Activated CD4-positive, alpha-beta T cell treated with anti-CD3 and anti-CD28 coated beads, Interleukin-2, amount 10 ng/mL, durations not matched to agents 24 days and 14 days (primary cell): ENCODE measurements at places on chromosomes 6 and 20.
A peak's percentile ranks its signal among the peaks of the same experiment; 100 is the strongest.

DNA sequence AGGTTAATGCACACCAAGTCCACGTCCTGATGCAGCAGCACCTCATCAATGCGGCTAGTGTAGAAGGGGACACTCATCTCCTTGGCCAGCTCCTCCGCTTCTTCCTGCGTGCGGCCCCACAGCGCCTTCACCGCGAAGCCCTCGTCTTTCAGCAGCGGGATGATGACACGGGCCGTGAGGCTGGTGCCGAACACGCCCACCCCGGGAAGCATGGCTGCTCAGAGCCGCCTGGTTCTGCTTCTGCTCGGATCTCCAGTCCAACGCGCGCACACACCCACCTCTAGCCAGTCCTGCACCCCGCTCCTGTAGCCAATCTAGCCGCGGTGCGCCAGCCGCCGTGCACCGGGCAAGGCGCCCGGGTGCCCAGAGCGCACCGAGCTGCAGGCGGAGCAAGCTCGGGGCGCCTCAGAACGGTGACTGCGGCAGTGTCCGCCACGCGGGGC is 700 bp downstream of the GFOD1 start:
- peak; percentile 90 for DNase-seq

DNA sequence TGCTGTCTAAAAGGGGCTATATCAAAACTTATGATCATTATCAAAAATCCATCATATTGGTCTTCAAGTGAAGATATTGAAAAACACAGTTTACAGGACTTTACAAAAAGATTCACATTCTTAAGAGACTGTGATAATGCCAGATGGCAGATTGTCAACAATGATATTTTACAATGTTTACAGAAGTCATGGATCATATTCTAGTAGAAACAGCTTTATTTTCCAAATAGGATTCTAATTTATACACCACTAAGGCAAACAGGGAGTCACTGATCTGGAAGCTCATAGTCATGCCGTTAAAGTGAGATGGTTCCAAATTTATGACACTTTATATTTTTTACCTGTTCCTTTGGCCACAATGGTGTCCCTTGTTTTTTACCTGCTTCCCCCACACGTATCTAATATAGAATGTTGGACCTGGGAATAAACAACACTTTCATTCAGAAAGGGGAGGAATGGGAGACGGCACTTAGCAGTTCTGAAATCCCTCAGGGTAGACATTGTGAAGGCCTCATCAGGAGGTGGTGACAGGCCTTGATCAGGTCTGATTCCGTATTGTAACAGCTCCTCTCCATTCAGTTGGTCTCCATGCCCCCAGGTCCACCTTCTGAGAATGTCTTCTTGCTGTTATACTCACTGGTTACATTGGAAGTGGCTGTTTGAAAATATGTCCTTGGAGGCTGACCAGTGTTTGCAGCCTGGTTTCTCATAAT is 228.6 kb downstream of the ADGB start:
- DNase-seq = no peak

DNA sequence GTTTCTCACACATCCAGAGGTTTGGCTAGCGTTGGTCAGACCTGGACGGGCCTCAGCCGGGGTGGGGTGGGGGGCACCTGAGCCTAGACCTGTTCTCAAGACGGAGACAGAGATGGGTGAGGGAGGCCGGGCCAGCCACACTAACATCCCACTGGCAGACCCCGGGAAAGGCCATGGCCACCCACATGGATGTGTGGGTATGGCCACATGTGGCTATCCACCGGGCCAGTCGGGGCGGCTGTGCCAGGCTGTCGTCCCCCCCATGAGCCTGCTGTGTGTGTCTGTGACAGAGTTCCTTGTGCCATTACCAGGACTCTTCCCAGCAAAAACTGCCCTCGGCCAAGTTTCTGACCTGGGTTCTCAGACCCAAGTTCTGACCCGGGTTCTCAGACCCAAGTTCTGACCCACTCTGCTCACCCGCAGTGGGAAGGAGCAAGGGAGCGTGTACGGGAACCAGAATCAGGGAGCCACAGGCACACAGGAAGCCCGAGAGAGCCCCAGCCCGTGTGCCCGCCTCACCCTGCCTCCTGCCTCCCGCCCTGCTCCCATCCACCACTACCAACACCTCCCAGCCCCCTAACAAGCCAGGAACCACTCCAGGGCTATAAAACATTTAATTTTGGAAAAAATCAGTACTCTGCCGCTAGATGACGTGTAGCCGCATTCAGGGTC is 255.5 kb downstream of the TAF4 start:
- no peak for DNase-seq

GRCh38 chr6:37168811-37169495 is 999 bp upstream of the PIM1 start:
- DNase-seq = no peak

DNA sequence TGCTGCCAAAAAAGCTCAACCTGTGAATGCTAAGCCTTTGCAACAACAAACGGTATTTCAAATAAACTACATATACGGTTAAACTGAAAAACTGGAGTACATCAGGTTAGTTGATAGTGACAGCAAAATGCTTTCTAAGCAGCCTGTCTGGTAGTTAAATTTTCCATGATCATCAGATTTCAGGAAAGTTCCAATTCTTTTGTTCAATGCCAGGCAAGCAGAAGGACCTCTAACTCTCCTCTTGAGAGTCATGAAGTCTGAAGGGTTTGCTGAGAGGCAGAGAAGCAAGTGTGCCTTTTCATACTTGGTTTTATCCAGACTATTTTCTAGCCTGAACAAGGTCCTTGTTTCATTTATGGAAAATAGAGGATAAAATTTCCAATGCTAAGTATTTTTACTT is 4.5 kb downstream of the FLRT3 start:
- DNase-seq = no peak
